Foreskin melanocyte (primary cell): ENCODE measurements at places on chromosomes 7 and 10.

DNA sequence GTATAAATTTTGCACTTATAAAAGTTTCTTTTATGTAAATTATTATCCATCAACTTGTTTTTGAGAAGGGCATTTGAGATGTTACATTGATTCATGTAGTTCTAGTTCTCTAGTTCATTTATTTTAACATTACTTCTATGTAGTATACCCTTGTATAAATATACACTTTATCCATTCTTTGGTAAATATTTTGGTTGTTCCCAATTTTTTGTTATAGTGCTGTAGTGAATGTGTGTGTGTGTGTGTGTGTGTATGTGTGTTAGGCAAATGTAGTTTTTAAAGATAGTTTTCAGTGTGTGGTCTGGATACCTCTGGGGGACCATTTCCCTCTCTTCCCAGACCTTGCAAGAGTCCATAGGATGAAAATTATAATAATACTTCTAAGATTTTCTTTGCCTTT, 15.0 kb downstream of the PRKAR2B start:
- no peak for DNase-seq

DNA sequence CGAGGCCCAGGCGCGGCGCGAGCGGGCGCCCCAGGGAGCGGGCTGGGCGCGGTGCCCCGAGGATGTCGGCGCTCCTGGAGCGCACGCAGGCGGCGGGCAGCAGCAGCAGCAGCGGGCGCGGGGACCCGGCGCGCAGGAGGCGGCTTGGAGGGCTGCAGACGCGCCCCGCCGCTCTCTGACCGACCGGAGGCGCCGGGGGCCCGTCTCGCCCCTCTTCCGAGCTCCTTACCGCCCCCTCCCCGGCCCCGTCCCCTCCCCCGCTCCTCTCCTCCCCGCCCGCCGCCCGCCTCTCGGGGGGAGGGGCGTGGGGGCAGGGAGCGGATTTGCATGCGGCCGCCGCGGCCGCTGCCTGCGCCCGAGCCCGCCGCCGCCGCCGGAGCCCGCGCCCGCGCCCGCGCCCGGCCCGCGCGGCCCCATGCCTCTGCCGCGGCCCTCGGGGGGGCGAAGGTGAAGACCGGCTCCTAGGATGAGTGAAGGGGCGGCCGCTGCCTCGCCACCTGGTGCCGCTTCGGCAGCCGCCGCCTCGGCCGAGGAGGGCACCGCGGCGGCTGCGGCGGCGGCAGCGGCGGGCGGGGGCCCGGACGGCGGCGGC, at the start of gene NRG3:
TSS of gene NRG3 (plus strand) at position 320 of the 592 bp plus-strand sequence.
- DNase-seq, result no peak

DNA sequence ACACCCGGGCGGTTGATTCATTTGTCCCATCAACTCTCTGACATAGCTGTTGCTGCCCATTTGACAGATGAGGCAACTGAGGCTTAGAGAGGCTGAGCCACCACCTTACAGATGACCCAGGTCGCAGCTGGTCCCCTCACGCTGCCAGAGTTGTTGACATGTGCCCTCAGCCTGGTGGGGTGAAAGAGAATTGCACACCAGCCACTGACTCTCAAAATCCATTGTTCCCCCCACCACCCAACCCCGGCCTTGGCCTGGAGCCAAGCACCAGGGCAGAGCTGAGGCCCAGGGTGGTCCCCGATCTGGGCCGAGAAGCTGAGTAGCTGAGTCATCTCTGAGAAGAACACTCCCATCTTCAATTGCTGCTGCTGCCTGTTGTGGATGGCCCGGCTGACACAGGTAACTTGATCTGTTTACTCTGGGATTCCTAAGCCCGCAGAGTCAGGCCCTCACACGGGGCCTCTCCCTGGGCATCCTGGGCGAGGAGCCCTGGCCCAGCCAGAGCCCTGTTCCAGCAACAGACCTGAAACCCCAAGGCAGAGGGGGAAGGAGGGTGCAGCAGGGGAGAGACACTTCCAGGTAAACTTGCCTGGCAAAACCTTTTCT, 27.5 kb downstream of the PVRIG start:
- DNase-seq, result no peak

GRCh38 chr7:7183838-7184463, 1.6 kb downstream of the C1GALT1 start:
- no peak for DNase-seq

DNA sequence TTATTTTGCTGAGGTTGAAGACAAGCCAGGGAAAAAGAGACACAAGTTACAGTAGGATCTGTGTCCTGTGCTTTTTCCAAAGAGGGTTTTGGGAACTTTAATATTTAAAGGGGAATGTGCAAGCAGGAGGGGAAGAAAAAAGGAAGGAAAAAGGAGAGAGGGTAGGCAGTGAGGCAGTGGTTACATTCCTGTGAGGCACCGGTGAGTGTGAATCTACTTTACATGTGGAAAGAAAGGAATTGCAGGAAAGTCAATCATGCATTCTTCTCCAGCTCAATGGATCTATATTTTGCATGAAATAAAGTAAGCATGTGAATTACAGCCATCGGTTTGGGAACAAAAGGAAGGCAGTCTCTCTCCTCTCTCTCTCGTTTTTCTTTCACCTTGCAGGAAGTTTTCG, 12.6 kb upstream of the DYNC2I1 start:
- no peak for DNase-seq

- no peak for DNase-seq
These were observed 213.6 kb upstream of the DPP6 start for GRCh38 chr7:153838591-153838990.

DNA sequence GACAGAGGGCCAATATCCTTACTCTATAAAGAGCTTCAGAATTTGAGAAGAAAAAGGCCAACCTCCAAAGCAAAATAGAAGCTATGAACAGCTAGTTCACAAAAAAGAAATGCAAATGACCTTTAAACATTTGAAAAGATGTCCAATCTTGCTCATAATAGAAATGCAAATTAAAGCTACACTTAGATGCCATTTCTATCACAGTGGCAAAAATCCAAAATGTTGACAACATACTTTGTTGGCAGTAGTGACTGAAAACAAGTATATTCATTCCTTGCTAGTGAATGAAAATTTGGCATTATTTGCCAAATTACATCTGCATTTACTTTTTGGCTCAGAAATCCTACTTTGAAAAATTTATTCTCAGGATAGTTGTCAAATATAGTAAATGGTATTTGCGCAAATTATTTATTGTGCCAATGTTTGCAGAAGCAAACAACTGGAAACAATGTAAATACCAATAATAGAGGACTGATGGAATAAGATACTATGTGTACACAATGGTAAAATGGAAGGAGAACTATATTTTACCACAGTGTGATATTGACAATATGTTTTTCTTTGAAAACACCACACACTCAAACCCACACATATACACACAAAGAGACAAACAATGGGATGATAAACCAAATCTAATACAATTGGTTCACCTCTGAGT, 9.4 kb downstream of the TMEM106B start:
- no peak for DNase-seq

DNA sequence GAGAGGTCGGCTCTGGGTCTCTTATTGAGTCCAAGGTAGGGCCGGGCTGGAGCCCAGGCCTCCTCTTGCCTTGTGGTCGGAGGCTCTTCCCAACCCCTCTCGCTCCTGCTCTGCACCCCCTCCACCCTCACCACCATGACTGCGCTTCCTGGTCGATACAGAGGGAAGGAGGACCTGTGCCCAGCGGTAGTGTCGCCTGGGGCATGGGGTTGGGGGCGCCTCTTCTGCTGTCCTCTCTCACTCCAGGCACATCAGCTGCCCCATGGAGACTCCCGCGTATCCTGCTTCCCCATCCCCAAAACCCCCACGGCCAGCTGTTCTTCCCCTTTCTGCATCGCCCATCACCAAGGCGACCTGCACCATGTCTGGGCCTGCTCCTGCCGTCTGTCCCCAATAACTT, 44.4 kb downstream of the TMEM270 start:
- DNase-seq, result no peak

GRCh38 chr10:127790066-127790624, 53.2 kb downstream of the FOXI2 start:
- no peak for DNase-seq

- no peak for DNase-seq
These were observed 60.8 kb downstream of the RHOBTB1 start for GRCh38 chr10:60883187-60883586.

- DNase-seq, result no peak
These were observed 395.8 kb upstream of the NPVF start for GRCh38 chr7:25624051-25624450.

GRCh38 chr7:156157409-156158012, 345.2 kb upstream of the SHH start:
- DNase-seq, result no peak

- no peak for DNase-seq
These were observed 692.8 kb upstream of the LRRN3 start for GRCh38 chr7:110397927-110398660.

DNA sequence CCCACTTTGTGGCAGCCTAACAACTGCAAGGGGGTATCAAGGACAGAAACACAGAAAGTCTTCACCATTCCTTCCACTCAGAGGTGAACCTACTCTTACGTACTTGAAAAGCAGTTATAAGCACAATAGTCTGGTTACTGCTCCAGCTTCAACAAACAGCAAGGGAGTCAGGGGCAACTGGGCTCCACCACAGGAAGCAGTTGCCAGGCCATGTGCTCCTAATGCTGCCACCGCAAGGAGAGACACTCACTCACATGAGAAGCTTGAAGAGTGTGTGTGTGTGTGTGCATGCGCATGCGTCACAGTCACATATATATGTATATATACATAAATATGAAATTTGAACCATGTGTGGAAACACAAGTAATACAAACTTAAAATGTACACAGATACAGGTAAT, 65.5 kb downstream of the GRB10 start:
- DNase-seq, result no peak

- DNase-seq, result no peak
These were observed 13.8 kb upstream of the LMOD2 start for GRCh38 chr7:123641901-123642300.
